Suprapubic skin (tissue), 4 donors: ENCODE measurements at places on chromosomes 16 and 17.

- H3K4me3 ChIP-seq = peak within 1 kb of the TSS; percentile 95
- H3K36me3 ChIP-seq = peaks cover 12% of the 10 kb centered on the region
- peak within 1 kb of the TSS; percentile 75 for H3K27ac ChIP-seq
- no peaks in the 10 kb centered on the region for H3K27me3 ChIP-seq
- peaks cover 19% of the 10 kb centered on the region for H3K4me1 ChIP-seq
Measured at GRCh38 chr17:41835800-41836549, at the start of gene NT5C3B. Gene NT5C3B (minus strand): TSS chr17:41836232. CDS start chr17:41836193, 39 bp downstream.

DNA sequence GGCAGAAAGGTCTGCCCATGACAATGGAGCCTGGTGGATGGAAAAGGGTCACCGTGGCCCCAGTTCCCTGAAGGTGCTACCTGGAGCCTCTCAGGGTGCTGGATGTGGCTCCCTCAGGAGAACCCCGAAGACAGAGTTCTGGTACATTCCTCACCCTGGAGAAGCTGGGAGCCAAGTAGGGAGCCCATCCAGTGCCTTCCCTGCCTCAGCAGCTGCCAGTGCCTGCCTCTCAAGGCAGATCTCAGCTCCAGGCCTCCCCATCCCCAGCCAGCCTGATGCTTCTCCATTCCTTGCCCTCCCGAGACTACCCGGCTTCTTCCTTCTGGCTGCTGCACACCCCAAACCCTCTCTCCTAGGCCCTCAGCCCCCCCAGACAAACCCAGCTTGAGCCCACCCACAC, 20.5 kb downstream of the SCGB1C2 start:
- no peak overlapping the region for H3K27ac ChIP-seq
- no peak for DNase-seq
- H3K36me3 ChIP-seq = no peaks in the 10 kb centered on the region
- H3K4me3 ChIP-seq = no peak overlapping the region

- H3K27me3 ChIP-seq = no peaks in the 10 kb centered on the region
- peaks cover 10% of the 10 kb centered on the region for H3K4me1 ChIP-seq
- peaks cover 100% of the 10 kb centered on the region for H3K36me3 ChIP-seq
- H3K4me3 ChIP-seq = no peak overlapping the region
- no peak for DNase-seq
Measured at GRCh38 chr17:78821961-78822360, 18.7 kb downstream of the USP36 start.

DNA sequence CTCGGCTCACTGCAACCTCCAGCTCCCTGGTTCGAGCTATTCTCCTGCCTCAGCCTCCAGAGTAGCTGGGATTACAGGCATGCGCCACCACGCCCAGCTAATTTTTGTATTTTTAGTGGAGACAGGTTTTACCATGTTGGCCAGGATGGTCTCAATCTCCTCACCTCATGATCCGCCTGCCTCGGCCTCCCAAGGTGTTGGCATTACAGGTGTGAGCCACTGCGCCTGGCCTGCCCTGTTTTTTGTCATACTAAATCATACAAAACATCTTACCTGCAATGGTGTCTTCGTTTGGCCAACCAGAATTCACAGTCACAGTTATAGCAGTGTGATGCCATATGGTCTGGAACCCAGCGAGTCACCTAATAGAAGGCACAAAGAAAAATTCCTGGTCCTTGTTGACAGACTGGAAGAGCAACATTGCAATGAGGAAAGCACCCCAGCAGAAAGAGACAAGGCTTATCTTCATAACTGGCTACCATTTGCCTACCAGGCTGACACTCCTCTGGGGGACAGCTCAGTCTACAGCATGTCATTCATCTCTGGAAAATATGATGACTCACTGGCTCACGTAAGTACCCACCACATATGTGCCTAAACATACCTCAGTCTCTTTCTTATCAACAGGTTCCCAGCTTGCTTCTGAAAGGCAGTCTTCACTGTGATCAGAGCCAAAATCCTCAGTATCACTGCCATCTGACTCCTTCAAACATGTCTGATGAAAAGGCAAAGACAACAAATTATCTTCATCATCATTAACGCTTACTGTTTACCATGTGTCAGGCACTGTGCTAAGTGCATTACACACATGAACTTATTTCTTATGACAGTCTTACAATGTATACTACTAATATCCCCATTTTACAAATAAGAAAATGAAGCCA, 4.3 kb upstream of the HSF5 start:
- H3K4me1 ChIP-seq = no peaks in the 10 kb centered on the region
- no peaks in the 10 kb centered on the region for H3K27me3 ChIP-seq
- DNase-seq = no peak
- H3K4me3 ChIP-seq = no peak overlapping the region
- H3K36me3 ChIP-seq = peaks cover 100% of the 10 kb centered on the region

GRCh38 chr16:82456683-82457082, 170.1 kb upstream of the CDH13 start:
- no peak overlapping the region for H3K4me3 ChIP-seq
- no peaks in the 10 kb centered on the region for H3K4me1 ChIP-seq
- DNase-seq = no peak
- no peak overlapping the region for H3K27ac ChIP-seq

GRCh38 chr16:11015076-11015475, 70.7 kb downstream of the CLEC16A start:
- no peak overlapping the region for H3K27ac ChIP-seq
- H3K4me1 ChIP-seq = peaks cover 36% of the 10 kb centered on the region
- H3K4me3 ChIP-seq = no peak overlapping the region
- DNase-seq = no peak

- no peaks in the 10 kb centered on the region for H3K4me1 ChIP-seq
- H3K27ac ChIP-seq = no peak overlapping the region
- no peak overlapping the region for H3K4me3 ChIP-seq
- peaks cover 5% of the 10 kb centered on the region for H3K27me3 ChIP-seq
- no peaks in the 10 kb centered on the region for H3K36me3 ChIP-seq
Measured at GRCh38 chr16:77807021-77807420, 18.7 kb downstream of the VAT1L start.

DNA sequence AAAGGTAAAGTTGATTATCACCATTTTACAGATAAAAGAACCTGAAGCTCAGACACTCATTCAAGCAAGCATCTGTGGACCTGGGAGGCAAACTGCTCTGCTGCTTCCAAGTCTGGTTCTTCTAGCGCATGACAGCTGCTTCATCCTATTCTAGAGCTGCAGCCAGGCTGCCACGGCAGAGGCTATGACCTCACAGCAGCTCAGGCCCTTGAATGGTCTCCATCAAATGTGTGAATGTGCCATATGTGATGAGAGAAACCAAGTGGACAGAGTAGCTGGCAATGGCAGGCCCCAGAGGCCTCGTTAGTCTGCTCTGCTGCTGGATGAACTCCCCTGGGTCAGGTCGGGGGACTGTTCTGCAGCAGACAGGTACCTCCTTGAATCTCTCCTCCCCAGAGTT, 30.7 kb upstream of the FOXJ1 start:
- no peak for DNase-seq
- no peaks in the 10 kb centered on the region for H3K4me1 ChIP-seq
- no peak overlapping the region for H3K4me3 ChIP-seq
- no peak overlapping the region for H3K27ac ChIP-seq
- H3K27me3 ChIP-seq = no peaks in the 10 kb centered on the region

DNA sequence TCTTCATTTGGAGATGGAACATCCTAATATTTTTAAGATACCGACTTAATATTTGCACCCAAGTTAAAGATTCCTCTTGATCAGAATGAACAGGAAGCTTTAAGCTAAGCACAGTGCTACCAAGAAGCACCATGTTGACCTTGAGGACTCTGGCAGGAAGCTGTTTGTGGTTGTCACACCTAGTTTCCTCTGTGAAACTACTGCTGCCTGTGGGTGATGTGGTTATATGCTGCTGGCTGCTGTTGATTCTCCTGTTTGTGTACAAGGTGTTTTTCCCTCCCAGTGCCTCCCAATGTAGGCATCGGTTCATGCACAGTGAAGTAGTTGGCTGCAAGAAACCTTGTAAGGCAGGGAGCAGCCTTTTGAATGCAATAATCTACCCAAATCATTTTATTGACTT, 23.4 kb downstream of the RBL2 start:
- no peak overlapping the region for H3K4me3 ChIP-seq
- no peak for DNase-seq
- no peak overlapping the region for H3K27ac ChIP-seq
- H3K36me3 ChIP-seq = peaks cover 99% of the 10 kb centered on the region
- no peaks in the 10 kb centered on the region for H3K27me3 ChIP-seq

DNA sequence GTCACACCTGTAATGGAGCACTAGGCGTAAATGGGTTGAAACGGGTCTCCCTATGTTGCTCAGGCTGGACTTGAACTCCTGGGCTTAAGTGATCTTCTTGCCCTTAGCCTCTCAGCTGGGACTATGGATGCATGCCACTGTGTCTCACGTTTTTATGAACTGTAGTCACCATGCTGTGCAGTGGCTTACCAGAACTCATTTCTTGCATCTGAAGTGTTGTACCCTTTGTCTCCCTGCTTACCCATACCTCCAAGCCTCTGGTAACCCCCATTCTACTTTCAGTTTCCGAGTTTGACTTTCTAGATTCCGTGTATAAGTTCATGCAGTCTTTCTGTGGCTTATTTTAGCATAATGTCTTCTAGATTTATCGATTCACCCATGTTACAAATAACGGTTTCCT, 7.7 kb downstream of the PYCARD start:
- no peak overlapping the region for H3K27ac ChIP-seq
- DNase-seq = no peak
- H3K4me3 ChIP-seq = no peak overlapping the region
- H3K36me3 ChIP-seq = peaks cover 71% of the 10 kb centered on the region
- H3K27me3 ChIP-seq = no peaks in the 10 kb centered on the region

DNA sequence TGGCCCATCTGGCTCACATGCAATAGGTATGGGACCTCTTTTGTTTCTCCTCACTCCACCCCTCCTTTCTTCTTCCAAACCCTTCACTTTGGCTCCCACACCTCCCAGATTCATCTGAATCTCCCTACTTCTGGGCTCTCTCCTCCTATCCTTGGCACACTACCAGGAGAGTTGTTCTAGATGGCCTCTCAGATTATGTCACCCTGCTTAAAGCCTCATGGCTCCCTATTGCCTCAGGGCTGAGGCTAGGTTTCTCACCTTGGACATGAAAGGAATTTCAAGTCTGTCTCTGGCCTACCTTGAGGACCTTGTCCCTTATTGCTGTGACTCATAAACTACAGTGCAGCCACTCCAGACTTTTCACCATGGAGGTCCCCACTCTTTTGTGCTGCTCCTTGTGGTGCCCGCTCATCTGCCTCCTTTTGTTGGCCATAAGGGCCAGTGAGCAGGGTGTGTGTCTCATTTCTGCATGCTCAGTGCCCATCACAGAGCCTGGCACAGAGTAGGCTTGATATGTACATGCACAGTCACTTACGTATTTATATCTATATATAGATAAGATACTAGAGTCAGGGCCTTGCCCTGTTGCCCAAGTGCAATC, 1.0 kb upstream of the MFAP4 start:
- no peaks in the 10 kb centered on the region for H3K27me3 ChIP-seq
- peaks cover 6% of the 10 kb centered on the region for H3K36me3 ChIP-seq
- peak overlapping the region; percentile 93 for H3K27ac ChIP-seq
- peak; percentile 49 for DNase-seq

- no peak overlapping the region for H3K4me3 ChIP-seq
- no peaks in the 10 kb centered on the region for H3K36me3 ChIP-seq
- peaks cover 57% of the 10 kb centered on the region for H3K27me3 ChIP-seq
- H3K4me1 ChIP-seq = peaks cover 23% of the 10 kb centered on the region
- H3K27ac ChIP-seq = no peak overlapping the region
Measured at GRCh38 chr17:79921411-79922115, 82.3 kb upstream of the CBX4 start.

DNA sequence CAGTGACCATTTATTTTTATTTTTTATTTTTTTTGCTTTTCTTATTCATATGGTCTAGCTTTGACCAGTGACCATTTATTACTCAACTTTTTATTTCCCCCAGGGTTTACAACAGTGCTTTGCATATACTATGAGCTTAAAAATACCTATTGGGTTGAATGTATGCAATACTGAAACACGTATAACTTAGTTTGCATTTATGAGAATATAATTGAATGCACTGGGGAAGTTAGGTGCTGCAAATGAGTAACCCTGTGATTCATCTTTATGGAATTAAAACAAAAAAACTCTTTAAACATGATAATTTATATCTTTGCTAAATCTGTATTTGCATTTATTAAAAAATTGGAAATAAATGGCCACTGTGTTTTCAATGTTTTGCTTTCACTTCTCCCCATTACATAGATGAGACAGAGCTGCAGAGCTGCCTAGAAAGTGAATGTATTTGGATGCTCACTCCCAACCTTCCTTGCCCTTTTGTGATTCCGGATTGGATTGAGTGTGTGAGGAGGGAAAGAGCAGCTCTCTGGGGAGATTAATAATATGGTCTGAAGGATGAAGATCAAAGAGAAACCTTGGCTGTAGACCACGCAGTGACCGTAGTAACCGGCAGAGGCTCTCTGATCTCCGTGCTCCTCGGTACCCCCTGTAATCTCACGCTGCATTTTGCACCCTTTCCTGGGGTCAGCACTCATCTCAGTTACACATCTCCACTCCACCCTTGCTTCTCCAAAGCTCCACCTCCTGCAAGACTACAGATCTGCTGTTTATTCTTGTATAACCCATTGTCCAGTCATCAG, 14.3 kb downstream of the TMEM100 start:
- H3K36me3 ChIP-seq = no peaks in the 10 kb centered on the region
- no peak for DNase-seq
- H3K27me3 ChIP-seq = no peaks in the 10 kb centered on the region
- H3K4me3 ChIP-seq = no peak overlapping the region

GRCh38 chr17:27593232-27593856, 37.6 kb upstream of the LGALS9 start:
- H3K27me3 ChIP-seq = no peaks in the 10 kb centered on the region
- no peaks in the 10 kb centered on the region for H3K4me1 ChIP-seq
- H3K36me3 ChIP-seq = peaks cover 69% of the 10 kb centered on the region
- no peak for DNase-seq

DNA sequence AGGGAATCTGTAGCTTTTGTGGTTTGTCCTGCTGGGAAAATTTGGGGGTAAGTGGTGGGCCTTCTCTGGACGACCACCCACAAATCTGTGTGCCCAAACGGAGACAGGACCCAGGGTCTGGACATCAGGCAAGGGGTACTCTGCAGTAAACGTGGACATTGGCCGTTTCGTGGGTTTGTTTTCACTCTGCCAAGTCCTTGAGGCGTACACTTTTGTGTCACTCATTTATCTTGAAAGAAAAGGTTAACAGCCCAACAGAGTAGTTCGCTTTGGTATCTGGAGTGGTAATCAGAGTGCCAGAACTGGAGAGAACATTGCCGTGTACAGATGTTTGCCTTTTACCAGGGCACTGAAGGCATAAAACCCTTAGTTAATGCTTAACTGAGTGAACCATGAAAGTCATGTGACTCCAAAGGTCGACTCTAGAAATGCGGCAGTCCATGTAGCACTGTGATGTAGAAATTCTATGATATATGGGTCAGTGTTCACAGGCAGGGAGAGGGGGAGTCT, 15.4 kb downstream of the NAA60 start:
- peak overlapping the region; percentile 59 for H3K4me3 ChIP-seq
- H3K36me3 ChIP-seq = no peaks in the 10 kb centered on the region
- H3K27ac ChIP-seq = peak overlapping the region; percentile 95
- no peaks in the 10 kb centered on the region for H3K27me3 ChIP-seq
- peaks cover 57% of the 10 kb centered on the region for H3K4me1 ChIP-seq

GRCh38 chr17:7444682-7445618, at the start of gene CHRNB1:
Gene CHRNB1 (plus strand): TSS chr17:7445061. CDS start chr17:7445128, 67 bp downstream.
- no peaks in the 10 kb centered on the region for H3K36me3 ChIP-seq
- H3K27ac ChIP-seq = no peak within 1 kb of the TSS
- H3K4me3 ChIP-seq = peak within 1 kb of the TSS; percentile 44
- peaks cover 43% of the 10 kb centered on the region for H3K4me1 ChIP-seq
- H3K27me3 ChIP-seq = peaks cover 29% of the 10 kb centered on the region
